NCI-H2029 treated with DMSO at 0.1 percent for 48 hours (cell line): ENCODE measurements at places on chromosomes 3 and 15.
A peak's percentile ranks its signal among the peaks of the same experiment; 100 is the strongest.

DNA sequence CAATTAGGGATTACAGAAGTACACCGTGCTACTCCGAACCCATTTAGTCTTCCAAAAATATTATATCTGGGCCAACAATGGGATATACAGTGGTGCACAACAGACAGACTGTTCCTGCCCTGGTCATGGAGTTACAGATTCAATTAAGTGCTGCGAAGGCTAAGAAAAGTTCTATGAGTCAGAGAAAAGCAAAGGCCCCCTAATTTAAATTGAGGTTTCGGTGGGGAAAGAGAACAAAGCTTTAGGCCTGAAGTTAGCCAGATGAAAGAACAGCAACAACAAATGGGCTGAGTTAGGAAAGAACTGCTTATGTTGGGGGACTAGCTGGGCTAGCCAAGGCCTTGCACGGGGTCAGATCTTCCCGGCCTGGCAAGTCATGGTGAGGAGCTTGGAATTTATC lies 131.8 kb downstream of the MDFIC2 start:
- no peak for DNase-seq

DNA sequence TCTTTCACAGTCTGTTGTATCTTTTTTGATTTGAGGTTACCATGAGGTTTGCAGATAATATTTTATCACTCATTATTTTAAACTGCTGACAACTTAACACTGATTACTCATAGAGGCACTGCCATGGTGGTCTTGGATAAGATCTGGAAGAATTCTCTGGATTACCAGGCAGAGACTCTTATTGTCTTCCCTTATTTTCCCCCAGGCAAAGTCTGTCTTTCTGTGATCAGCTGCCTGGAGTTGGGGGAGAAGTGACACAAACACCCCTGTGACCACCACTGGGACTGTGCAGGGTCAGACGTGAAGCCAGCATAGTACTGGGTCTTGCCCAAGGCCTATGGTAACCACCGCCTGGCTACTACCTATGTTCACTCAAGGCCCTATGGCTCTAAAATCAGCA lies 4.7 kb downstream of the PATL2 start:
- DNase-seq, result no peak

GRCh38 chr3:37813403-37813802 lies 48.3 kb upstream of the CTDSPL start:
- DNase-seq, result no peak

DNA sequence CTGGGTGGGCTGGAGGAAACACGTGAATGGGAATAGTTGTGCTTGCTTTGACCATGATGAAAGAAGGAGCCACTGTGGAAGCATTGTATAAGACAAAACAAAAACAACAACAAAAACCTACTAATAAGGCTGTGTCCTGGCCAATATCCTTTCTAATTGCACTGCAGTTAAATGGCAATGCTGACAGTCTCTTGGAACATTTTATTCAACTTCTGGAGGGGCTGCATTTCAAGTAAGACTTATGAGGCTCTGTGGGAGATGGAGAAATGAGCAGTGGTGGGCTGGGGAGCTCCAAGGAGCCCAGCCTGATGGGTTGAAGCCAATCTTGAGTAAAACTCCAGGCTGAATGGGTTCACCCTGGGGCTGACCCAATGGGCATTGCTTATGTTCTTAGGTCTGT lies 99.8 kb upstream of the ROPN1 start:
- DNase-seq, result no peak

DNA sequence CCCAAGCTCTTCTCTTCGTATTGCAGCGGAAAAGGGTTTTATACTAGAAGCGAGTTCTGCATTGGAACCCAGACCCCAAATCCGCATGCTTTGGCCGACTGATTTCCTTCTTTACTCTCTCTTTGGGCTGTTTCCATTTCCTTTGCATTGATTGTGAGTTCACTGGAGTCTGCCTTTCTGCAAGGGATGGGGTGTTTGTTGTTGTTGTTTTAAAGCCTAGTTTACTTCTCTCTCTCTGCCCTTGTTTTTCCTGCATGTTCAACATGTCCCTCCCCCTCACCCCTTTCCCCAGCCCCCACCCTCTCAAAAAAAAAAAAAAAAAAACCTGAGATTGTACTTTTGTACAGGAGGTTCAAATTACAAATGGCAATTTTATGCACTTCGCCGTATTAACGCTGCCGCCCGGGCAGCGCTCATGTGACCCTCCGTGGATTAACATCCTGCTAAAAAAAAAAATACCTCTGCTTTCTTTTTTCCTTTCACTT lies 2.2 kb downstream of the NR2F2 start:
- DNase-seq, result no peak

DNA sequence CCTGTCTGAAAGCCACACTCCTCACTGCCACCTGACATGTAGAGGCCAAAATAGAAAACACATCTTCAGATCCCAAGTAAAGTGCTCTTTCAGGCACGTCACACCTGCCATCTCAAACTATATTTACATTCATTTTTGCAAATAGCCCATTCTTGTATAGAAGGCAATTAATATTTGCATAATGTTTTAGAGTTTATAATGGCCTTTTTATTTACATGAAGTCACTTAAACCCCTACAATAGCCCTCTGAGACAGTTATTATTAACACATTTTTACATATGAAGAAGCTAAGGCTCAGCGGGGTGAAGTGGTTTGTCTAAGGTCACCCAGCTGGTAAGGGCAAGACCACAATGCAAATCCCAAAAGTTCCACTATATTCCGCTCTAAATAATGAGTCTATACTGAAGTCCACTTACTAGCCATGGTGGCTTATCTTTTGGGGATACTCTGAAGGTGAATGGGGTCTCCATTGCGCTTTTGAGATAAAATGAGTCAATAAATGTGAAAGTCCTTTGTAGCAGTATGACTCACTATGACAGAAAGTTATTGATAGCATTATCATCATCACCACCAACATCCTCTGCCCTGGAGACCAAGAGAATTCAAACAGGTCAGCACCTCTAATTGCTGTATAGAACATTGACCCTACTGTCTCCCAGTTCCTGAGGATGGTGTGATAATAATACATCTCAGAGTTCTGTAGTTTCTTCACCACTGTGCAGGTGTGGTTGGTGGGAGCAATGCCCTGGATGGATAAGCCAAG lies 155.9 kb upstream of the BCL6 start:
- no peak for DNase-seq

GRCh38 chr3:133490468-133491351 lies 82.8 kb upstream of the CDV3 start:
- DNase-seq, result no peak

GRCh38 chr15:89543389-89543788 lies 31.9 kb upstream of the TICRR start:
- DNase-seq, result no peak

DNA sequence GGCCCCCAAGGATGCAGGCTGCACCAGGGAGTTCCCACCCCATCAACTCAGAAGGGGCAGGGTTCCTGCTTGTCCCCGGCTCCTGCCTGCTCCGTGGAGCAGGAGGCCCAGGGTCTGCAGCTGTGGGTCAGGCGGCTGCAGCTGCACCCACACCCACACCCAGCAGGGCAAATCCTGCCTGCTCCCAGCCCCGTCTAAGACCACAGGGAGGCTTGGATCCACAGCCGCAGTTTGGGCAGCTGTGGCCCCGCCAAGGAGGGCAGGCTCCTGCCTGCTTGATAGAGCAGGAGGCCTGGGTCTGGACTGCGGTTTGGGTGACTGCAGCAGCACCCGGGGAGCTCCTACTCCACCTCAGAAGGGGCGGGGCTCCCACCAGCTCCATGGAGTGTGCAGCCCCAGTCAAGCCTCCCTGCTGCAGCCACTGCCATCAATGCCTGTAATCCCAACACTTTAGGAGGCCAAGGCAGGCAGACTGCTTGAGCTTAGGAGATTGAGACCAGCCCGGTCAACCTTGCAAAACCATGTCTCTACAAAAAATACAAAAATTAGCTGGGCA lies 163.6 kb downstream of the OSBPL10 start:
- no peak for DNase-seq

GRCh38 chr3:111314898-111315297 lies 227.1 kb upstream of the CD96 start:
- peak; percentile 63 for DNase-seq

- DNase-seq, result no peak
Measured at GRCh38 chr3:72078676-72079368, 293.9 kb upstream of the PROK2 start.

- DNase-seq, result no peak
Measured at GRCh38 chr3:114151091-114151490, 27.8 kb downstream of the DRD3 start.

- peak; percentile 25 for DNase-seq
Measured at GRCh38 chr15:74319596-74320351, 47.7 kb downstream of the CYP11A1 start.

- no peak for DNase-seq
Measured at GRCh38 chr3:113600418-113601182, 68.2 kb downstream of the SIDT1 start.

DNA sequence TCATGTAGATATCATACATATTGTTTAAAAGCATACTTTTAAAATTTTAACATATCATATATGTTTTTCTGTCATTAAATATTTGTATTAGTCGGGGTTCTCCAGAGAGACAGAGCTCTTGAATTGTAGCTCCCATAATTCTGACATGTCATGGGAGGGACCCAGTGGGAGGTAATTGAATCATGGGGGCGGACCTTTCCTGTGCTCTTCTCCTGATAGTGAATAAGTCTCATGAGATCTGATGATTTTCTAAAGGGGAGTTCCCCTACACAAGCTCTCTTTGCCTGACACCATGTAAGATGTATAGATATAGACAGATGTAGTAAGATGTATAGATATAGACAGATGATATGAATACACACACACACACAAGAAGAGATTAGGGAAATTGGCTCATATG lies 161.2 kb upstream of the ABI3BP start:
- DNase-seq, result no peak

DNA sequence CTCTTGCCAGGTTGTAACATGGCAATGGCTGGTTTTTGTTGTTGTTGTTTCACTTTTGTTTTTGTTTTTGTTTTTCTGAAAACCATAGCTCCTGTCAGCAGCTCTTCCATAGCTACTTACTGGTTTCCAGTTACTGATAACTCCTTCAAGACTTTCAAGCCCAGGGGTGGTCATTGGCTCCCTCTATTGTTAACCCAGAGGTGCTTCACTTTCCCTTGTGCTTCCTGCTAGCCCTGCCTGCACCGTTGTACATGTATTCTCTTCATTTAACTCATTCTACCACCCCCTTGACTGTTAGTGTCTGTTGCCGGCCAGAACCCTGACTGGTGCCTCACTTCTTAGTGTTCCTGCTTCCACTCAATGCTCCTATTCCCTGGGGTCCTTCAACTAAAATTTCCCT lies 4.2 kb upstream of the TRAT1 start:
- peak; percentile 3 for DNase-seq

- DNase-seq, result no peak
Measured at GRCh38 chr15:98943601-98944151, 63.9 kb downstream of the PGPEP1L start.

DNA sequence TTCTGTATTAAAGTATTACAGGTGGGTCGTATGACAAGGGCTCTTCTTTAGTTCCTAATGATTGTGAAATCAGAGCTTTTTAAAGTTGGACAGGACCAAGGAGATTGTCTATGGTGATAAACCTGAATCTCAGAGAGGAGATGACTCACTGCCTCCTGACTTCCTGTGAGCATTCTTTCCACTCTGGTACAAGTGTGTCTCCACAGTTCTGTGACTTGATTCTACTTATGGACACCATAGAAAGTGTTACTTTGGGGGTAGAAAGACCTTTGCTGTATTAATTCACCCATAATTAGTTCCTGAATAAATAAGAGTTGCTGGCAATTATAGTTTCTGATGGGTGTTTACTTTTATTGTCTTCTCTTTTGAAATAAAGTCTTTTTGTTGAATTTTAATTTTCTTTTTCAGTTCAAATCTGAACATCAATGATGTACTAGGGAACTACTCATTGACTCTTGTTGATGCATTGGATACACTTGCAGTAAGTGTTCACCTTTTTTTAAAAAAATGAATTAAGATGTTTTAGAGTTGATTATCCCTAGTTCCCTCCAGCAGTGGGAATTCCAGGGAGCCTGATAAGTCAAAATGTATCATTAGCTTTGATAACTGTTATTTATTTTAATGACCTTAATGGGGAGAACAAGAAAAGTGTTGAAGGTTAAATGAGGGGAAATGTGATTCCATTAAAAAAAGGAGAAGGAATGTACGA lies 7.4 kb downstream of the EDEM1 start:
- no peak for DNase-seq

GRCh38 chr15:69793431-69793780 lies 304.3 kb downstream of the TLE3 start:
- no peak for DNase-seq

- DNase-seq, result no peak
Measured at GRCh38 chr15:78840661-78841375, 29.6 kb upstream of the ADAMTS7 start.

DNA sequence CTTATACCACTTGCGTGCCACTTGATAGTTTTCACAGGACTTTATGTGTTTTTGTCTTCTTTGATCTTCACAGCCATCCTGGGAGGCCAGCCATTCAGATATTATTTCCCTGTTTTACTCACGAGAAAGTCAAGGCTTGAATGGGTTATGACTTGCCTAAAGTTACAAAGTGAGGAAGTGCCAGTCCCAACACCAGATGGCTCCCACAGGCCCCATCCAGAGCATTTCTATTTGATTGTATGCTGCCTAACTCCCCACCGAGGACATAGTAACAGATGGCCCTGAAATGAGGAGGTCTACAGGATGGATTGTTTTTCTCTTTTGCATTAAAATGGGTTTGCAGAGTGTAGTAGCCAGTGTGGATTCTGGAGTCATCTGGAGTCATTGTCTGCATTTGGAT lies 74.5 kb downstream of the SPTSSB start:
- DNase-seq, result no peak

DNA sequence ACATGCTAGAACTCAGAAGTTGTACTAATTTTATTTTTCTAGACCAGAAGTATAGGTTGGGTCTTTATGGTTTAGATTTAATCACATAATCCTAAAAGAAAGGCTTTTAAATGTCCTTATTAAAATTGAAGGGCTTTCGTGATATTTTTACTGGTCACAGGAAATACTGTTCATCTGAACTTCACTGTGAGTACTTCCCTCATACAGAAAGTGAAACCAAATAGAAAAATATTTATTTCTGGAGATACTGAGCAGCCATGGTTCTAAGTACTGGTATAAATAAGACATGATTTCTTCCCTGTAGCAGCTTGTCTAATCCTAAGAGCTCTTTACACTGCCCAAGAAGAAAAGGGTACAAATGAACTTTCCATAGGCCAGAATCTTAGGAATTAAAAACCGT lies 2.0 kb downstream of the SNRK start:
- peak; percentile 20 for DNase-seq

DNA sequence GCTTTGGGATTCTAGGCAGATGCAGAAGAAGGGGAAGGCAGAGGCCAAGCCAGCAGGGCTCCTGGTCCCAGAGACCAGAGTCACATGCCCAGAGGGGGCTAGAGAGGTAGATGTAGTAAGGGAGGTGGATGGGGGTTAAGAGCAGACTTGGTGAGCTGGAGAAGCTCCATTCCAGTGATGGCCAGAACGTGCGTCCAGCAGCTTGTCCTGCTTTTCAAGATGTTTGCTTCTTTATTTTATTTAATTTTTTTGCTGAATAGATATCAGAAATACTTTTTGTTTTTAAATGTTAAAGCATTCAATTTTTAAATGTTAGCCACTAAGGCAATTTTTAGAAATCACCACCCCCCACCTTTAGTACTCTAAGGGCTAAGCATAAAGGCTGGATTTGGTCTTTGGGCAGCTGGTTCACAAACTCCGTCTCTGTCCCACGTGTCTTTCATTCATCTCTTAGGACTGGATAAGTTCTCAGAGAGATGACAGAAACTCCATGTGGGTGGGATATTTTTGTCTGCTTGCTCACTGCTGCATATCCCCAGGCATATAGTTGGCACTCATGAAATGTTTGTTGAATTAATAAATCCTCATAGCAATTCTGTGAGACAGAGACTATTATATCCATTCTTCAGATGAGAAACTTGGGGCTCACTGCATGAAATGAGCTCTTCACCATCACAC lies 6.7 kb downstream of the COLQ start:
- no peak for DNase-seq
